Right renal pelvis (tissue), 4 donors: ENCODE measurements at places on chromosomes 1 and 21. TPM values are rescaled to one million over a fixed set of nuclear protein-coding genes. Genes with fewer than 3 reads are reported as not detected.
A peak's percentile ranks its signal among the peaks of the same experiment; 100 is the strongest.

DNA sequence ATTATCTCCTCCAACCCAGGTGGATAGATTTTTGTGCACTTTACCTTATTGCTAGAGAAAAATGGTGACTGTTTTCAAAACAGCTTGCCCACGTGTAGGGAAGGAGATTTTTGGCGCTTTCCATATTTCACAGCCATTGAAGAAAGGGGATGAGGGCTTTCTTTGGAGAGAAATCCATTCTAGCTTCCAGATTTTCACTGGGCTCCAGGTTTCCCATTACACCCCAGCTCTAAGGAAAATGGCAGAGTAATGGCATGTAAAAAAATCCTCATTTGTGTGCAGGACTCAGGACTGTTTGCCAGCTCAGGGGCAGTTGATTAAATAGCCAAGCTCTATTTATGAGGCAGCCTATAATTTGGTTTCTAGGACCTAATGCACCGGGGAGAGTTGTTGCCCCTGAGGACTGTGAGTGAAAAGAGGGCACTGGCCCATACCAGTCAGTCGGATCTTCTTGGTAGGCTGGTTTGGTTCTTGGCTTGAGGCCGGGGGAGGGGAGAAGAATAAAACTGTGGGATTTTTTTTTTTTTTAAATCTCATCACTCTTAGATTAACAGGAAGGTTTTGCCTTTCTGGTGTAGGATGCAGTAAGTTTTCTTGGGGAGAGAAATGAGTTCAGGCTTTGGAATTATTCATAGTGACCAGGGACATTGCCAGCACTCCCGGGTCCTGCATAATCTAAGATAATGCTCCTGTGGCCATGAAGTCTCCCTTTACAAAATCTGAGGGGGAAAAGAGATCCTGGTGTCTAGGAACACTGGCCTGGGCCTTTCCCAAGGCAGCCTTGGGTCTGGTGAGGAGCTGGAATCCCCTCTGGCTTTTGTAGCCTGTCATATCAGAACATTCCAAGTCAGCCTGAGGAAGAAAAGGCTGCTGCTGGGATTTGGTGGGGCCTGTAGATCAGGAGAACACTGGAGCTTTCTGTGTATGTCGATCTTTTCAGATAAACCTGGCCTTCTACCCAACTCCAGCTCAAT lies 1.9 kb upstream of the ARID1A start:
- no peak for DNase-seq

GRCh38 chr1:157580179-157580827 lies 17.6 kb downstream of the FCRL4 start:
- peak; percentile 43 for DNase-seq

DNA sequence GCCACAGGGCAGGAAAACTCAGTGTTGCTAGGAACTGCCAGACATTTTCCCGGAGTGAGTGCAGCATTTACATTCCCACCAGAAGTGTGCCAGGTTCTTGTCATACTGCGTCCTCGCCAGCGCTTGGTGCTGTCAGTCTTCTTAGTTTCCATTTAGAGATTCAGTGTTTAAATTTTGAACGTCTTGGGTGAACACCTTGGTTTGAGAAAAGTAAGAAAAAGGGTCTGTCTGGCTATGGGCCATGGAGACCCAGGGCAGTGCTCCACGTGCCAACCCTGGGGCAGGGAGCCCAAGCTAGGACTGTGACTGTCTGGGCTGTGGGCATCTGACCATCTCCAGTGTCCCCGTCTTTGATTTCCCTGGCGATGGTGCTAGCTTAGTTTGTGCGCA lies 16.0 kb downstream of the IBA57 start:
- no peak for DNase-seq

DNA sequence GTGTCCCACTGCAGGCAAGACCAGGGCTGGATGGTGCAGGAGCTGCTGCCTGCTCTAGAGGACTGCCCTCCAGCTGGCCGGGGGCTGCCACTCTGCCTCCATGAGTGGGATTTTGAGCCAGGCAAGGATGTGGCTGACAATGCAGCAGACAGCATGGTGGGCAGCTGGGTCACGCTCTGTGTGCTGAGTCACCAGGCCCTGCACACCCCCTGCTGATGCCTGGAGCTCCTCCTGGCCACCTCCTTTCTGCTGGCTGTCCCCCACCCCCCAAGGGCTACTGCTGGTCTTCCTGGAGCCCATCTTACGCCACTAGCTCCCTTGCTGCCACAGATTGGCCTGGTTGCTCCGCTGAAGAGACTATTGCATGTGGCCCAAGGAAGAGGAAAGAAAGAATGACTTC lies 3.9 kb upstream of the ZSCAN20 start:
- DNase-seq: no peak

- DNase-seq: no peak
Observed at GRCh38 chr1:1305300-1306069, 2.2 kb downstream of the ACAP3 start.

DNA sequence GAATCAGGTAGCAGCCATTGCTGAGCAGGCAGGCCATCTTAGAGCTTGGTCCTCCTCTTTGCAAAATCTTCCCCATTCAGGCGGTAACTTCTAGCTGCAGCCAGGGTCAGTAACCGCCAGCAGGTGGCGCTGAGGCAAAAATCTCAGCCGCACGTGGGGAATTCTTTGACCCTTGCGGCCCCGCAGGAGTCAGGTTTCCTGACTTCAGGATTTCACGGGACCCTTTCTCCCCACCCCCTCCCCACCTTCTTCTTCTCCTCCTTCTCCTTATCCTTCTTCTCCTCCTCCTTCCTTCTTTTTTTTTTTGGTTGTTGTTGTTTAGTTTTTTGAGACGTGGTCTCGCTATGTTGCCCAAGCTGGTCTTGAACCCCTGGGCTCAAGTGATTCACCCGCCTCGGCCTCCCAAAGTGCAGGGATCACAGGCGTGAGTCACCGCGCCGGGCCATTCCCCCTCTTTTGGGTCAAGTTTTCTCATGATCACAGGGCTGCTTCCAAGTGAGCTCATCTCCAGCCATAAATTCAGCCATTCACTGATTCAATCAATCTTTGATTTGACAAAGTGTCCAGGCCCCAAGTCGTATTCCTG lies 33.4 kb upstream of the TENT5B start:
- DNase-seq: no peak

DNA sequence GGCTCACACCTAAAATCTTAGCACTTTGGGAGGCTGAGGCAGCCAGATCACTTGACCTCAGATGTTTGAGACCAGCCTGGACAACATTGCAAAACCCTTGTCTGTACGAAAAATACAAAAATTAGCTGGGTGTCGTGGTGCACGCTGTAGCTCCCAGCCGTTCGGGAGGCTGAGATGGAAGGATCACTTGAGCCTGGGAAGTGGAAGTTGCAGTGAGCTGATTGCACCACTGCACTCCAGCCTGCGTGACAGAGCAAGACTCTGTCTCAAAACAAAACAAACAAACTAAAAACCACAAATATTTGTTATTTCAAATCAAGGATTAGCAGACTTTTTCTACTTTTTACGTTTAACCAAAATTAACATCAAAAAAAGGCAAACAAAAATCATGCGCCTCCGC lies 31.3 kb downstream of the INKA2 start:
- no peak for DNase-seq

GRCh38 chr1:69861641-69862040 lies 293.9 kb downstream of the LRRC7 start:
- no peak for DNase-seq

DNA sequence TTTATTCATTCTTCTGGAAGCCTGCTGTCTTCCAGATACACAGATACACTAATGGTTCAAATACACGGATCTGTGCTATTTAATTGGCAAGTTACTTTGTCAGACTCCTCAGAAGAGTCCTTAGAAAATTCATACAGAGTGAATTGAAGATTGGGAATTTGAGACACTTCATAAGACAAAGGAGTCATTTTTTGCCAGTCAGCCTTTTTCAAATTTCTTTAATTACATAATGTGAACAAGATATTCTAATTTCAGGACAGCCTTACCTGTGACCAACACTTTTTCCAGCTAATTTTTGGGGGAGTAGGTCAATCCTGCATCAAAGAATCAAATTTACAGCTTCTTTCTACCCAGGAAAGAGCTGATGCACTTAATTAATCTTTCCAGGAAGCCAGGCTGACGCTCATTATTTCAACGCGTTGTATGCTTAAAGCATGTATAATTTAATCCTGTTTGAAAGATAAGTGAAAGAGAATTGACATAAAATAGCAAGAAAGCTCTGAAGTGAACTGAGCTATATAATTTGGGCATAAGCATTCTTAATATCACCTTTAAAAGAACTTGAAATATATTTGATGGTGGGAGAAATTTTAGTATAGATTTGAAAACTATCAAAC lies 12.8 kb upstream of the NRIP1 start:
- no peak for DNase-seq

DNA sequence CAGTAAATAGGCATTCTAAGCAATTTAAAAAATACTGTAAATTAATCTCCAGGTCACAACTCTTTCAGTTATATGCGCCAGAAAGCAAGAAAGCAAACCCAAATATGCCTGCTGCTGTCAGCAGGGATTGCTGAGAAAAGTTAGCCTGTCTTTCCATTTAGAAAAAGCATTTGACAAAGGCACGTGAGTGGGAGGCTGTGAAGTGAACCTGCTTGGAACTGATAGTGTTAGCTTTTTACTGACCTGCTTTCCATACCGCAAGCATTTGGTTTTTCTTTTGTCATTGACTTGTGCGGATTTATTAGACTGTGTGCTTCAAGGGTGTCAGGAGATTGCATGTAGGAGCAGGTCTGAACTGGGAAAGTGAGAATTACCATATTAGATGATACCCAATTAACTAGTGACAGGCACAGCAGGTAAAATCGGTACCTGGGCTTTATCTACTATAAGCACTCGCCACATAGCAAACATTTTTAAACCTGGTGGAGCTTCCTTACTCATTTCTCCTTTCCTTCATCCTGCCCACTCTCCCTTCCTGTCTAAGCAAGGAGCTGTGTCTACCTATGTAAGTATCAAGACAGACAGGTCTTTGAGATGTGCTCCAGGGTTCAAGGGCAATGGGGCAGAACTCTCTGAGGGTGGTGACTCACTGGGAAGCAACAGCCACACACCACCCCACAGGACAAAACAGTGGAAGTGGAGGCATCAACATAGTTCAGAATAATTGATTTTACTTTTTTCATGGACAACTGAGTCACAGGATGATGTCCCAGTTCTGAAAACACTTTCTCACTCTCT lies 323.9 kb downstream of the DISC1 start:
- DNase-seq: no peak

- DNase-seq: no peak
Observed at GRCh38 chr1:228005511-228006033, 1.2 kb upstream of the WNT3A start.

DNA sequence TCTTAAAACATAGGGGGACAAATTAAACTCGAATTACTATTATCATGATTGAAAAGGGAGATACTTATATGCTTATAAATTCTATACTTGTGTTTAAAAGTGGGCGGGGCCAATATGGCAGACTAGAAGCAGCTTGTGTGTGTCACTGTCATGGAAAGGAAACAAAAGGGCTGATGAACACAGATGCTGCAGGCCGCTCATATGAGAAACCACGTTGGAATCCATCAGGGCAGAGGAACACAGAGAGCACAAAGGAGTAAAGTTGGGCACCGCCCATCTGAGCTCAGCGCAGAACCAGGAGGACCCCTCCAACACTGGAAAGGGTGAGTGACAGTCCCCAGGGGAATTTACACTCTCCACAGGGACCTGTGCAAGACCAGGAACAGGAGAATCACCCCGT lies 107.0 kb downstream of the SLC5A9 start:
- DNase-seq: no peak

GRCh38 chr1:35298464-35298863 lies 30.0 kb downstream of the ZMYM4 start:
- DNase-seq: peak; percentile 45

DNA sequence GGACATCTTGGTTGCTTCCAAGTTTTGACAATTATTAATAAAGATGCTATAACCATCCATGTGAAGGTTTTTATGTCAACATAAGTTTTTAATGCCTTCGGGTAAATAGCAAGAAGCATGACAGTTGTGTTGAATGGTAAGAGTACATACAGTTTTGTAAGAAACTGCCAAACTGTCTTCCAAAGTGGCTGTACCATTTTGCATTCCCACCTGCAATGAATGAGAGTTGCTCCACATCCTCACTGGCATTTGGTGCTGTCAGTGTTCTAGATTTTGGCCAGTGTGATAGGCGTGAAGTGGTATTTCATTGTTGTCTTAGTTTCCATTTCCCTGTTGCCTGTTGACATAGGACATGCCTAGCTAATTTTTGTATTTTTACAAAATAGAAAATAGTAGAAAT lies 45.4 kb downstream of the CD58 start:
- no peak for DNase-seq

- DNase-seq: no peak
Observed at GRCh38 chr1:10054465-10054864, 21.7 kb downstream of the UBE4B start.

KCNK1 gene
- polyA plus RNA-seq: 7.2 TPM

UTS2 gene
- 0.28 TPM for polyA plus RNA-seq

CLDN17 gene
- polyA plus RNA-seq: not detected

IGSF9 gene
- polyA plus RNA-seq: 15.1 TPM

KIF17 gene
- 2.1 TPM for polyA plus RNA-seq
